Activated T-cell treated with anti-CD3 and anti-CD28 coated beads for 48 hours (primary cell): ENCODE measurements at places on chromosomes 6 and 20.

- no peak for DNase-seq
Measured at GRCh38 chr6:2633736-2634135, 117.0 kb downstream of the MYLK4 start.

DNA sequence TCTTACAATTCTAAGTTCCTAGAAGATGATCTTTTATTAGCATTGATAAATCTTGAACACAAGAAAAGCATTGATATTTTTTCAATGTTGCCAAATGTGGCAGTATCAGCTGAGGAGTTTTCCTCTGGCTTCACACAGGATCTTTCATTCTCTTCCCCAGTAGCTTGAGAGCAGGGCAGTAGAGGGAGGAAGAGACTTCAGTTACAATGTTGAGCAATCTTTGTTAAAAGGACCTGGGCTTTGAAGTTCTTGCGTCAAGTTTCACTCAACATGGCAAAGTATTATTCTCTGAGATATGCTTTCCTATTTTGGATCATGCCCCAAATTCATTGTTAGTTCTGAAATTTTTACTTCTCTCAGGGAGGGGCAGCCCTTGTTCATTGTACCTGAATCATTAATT lies 238.0 kb downstream of the COL12A1 start:
- DNase-seq = no peak

- no peak for DNase-seq
Measured at GRCh38 chr6:40227735-40228134, 293.5 kb upstream of the MOCS1 start.

DNA sequence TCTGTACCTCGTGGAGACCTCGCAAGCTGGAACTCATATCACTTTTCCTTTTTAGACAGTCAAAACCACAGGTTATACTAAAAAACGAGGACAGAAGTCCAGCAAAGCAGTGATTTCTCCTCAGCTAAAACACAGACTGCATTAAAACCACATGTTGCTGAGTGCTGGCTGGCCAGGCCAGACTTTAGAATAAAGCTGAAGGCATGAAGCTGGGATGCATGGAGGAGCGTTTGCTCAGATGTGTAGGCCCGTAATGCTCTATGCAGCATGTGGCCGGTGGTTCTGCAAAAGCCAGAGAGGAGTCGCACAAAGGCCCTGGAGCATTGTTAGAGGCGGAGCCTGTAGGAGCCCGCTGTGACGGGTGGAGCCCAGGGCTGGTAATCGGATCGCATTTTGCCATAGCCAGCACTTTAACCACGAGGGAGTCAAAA lies 83.6 kb downstream of the SMOC2 start:
- DNase-seq = no peak

DNA sequence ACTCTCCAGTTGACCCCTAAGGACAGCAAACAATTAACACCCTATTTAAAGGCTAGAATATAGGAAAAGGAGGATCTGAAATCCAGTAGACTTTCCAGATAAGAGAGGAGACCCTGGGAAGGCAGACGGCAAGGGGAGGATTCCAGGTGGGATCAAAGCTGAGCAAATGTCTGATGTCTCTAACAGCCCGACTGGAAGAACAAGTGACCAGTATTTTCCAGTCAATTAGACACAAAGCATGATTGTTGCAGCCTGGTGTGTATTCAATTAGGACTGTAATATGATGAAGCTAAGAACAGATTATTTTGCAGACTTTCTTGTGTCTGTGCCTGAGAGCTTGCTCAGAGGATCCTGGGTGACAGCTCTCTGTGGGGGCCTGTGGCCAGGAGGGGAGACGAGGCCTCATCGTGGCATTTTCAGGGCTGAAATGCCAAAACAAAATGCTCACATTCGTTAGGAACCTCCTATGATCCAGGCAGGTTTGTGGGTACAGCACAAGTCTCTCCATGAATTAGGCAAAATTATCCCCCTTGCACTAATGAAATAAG lies 471.8 kb upstream of the AGPAT4 start:
- no peak for DNase-seq

- DNase-seq = no peak
Measured at GRCh38 chr6:108578595-108579327, 18.0 kb downstream of the FOXO3 start.

DNA sequence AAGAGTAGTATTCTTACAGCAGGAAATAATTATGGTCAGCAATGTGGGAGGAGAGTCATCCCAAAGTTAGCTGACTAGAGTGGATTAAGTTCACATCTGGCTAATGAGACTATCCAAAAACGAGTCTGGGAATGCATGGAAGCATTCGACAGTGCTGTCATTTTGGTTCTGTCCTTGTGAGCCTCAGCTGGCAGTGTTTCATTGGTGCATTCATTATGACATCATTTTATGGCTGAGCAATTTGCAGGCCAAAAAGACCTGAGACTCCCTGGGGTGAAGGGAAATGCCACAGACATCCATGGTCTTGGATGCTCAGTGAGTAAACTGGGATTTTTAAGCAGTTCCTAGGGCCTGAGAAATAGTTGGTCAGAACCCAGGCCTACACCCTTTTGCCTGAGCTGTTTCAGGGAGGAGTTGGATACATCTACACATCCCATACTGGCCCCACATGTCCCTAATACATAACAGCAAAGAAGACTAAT lies 196.4 kb upstream of the CCN2 start:
- DNase-seq = no peak

GRCh38 chr6:99589290-99589672 lies 17.4 kb upstream of the PRDM13 start:
- DNase-seq = no peak

DNA sequence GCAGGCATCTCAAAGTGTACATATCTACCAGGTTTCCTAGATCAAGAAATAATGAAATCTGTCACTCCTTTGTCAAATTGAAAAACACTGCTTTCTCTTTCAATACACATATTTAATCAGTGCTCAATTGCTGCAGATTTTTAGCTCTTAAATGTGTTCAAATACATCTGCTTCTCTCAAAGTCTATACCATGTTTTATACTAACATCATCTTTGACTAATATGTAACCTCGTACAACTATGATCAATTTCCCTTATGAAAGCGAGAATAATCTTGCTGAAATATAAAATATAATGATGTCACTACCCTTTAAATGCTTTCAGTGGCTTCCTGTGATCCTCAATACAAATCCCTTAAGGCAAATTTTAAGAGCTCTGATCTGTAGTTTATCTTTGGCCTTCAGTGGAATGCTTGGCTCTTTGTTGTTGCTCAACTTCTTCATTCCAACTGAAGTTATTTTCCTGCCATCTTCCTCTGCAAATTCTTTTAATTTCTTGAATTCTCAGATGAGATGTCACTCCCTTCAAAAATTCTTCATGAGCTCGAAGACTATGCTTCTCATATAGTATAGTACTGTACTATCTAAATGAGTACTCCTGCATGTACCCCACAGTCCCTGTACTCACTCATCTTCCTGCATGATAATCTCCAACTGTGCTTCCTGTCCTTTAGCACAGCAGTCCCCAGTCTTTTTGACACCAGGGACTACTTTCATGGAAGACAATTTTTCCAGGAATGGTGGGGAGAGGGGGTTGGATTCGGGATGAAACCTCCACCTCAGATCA lies 545.1 kb upstream of the GJE1 start:
- DNase-seq = no peak

DNA sequence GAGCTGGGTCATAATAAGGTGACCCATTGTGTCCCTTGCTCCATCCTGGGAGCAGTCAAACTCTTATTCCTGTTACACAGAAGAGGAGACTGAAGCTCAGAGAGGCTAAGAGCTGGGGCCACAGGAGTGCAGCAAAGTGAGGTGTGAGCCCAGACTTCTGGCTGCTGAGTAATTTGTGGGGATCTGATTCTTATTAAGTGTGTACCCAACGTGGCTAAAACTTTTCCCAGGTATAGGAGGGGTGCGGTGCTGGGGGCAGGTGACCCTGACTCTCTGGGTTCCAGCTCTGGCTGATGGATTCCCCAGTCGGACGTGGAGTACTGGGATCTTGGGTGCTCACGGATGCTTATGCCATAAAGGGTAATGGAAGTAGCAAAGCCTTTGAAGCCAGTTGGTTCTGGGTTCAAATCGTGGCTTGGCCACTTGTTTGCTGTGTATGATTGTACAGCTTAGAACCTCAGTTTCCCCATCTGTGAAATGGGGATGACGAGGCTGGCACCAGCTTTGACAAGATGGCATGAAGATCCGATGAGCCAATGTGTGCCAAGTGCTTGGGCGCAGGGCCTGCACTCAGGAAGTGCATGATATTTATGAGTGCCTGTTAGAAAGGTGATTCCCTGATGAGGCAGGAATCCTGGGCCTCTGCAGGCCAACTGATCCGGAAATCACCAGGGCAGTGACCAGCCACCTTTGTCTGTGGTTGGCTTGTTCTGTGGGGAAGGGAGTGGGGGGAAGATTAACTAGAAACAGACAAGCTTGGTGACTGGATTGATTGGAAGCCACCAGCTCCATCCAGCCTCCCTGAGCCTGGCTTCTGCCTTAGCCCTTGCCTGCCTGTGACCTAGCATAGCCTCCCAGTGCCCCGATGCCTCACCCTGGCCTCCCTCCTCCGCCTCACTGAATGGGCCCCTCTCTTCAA lies 6.0 kb downstream of the SRC start:
- no peak for DNase-seq

- DNase-seq = no peak
Measured at GRCh38 chr20:63572788-63573646, 1.0 kb downstream of the HELZ2 start.

- DNase-seq = no peak
Measured at GRCh38 chr20:56736285-56736857, 107.3 kb downstream of the TFAP2C start.

DNA sequence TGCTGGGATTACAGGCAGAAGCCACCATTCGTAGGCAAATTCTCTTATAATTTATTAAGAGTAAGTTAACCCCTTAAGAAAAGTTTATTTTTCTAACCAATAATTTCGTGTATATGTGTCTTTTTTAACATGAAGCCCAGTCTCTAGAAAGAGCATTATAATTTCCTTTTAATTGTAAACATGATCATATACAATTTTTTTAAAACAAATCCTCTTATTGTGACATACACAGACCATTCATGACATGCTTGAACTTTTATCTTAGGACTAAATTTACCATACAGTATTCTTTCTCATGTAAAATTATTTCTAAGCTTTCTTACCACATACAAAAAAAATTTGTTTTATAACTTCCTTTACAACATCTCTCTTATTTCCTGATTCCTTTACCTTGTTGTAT lies 6.7 kb downstream of the ACOT13 start:
- no peak for DNase-seq

GRCh38 chr6:165637586-165637985 lies 25.5 kb downstream of the PDE10A start:
- no peak for DNase-seq

GRCh38 chr6:33947916-33948594 lies 144.3 kb upstream of the MLN start:
- no peak for DNase-seq

GRCh38 chr6:167672738-167673137 lies 154.0 kb upstream of the AFDN start:
- no peak for DNase-seq

GRCh38 chr20:11229772-11230171 lies 556.0 kb upstream of the JAG1 start:
- DNase-seq = no peak

- no peak for DNase-seq
Measured at GRCh38 chr20:9492067-9492466, 22.3 kb upstream of the LAMP5 start.

DNA sequence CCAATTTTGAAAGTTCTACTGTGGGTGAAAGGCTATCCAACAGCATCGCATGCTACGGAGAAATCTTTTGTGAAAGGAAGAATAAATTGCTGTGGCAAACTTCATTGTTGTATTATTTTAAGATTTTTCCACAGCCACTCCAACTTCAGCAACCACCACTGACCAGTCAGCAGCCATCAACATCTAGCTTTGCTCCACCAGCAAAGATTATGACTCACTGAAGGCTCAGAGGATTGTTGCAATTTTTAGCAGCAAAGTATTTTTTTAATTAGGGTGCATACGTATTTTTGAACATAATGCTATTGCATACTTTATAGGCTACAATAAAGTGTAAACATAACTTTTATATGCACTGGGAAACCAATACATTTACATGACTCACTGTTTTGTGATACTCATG lies 493.5 kb downstream of the TFAP2A start:
- no peak for DNase-seq

DNA sequence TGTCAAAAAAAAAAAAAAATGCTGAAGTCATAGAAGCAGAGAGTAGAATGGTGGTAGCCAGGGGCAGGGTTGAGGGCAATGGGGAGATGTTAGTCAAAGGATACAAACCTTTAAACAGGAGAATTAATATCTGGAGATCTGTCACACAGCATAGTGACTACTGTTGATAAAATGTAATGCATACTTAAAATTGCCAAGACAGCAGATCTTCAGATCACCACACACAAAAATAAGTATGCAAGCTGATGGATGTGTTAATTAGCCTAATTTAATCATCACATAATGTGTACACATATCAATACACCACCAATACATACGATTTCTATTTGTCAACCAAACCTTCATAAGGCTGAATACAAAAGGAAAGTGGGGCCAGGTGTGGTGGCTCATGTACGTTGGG lies 83.5 kb upstream of the PHACTR3 start:
- DNase-seq = no peak

DNA sequence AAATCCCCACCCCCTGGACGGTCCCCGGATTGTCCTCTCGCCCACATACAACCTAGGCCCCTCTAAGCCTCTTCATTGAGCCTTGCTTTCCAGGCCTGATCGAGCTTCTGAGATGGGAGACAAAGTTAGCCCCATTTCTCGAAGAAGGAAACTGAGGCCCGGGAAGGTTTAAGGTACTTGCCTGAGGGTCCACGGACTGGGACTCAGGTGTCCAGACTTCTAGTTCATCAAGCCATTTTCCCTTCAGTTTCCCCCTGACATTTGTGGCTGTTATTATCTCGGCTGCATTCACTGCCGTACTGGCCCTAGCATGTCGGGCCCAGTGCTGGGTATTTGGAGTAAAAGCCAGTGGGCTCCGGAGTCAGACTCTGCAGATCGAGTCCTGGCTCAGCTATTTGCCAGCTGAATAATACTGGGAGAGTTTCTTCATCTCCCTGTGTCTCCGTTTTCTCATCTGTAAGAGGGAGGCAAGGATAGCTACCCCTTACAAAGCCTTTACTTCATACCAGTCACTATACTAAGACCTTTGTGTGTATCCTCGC lies 633 bp downstream of the RPRD1B start:
- DNase-seq = no peak

GRCh38 chr6:34223956-34224940 lies 12.4 kb upstream of the HMGA1 start:
- DNase-seq = peak; percentile 96

GRCh38 chr6:122734529-122735395 lies 44.8 kb upstream of the FABP7 start:
- DNase-seq = no peak

DNA sequence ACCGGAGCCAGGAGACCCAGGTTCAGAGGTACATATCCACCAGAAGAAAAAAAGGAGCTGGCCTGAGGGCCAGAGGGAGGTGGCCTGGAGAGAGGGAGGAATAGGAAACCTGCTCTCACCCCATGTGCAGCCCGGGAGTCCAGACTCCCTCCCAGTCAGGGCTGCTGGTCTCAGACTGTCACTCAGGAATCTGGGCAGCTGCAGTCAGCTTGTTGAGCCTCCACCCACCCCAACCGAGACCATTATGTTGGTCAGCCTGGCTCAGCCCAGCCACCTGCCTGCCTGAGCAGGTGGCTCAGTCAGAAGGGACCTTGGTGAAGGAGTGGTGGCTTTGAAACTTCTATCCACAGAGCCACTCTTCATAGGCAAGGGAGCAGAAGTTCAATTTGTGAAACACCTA lies 53.3 kb upstream of the EPB41L1 start:
- no peak for DNase-seq

- DNase-seq = no peak
Measured at GRCh38 chr6:43974643-43975230, 152.5 kb downstream of the MRPL14 start.

- no peak for DNase-seq
Measured at GRCh38 chr6:48423640-48424365, 312.8 kb upstream of the PTCHD4 start.
